ENCODE measurements at places on chromosomes 3 and 15.

DNA sequence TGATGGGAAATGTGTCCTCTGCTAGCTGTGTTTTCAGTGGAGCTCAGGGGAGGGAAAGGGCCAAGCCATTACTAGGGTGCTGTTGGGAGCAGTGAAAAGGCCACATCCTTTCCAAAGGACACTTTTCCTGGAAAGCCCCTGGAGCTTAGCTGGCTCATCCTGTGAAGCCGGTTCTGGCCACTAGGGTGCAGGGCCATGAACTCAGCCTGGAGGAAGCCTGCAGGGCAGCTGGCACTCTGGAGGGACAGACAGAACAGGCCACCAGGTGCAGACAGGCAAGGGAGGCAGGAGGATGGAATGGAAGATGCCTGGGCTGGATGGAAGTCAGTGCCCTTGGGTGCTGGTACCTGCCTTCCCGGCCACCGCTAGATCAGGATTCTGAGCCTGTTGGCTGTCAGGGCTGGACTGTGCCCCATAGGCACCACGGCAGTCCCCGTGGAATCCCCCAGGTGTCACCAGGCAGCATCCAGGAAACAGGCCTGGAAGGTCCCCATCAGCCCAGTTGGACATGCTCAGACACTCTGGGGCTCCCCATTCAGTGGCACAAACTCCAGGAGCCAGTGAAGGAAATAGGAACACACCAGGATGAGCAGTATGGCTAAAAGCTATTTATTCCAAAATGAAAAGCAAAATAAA, 76.2 kb upstream of the C2CD4B start:
- no peak for DNase-seq

DNA sequence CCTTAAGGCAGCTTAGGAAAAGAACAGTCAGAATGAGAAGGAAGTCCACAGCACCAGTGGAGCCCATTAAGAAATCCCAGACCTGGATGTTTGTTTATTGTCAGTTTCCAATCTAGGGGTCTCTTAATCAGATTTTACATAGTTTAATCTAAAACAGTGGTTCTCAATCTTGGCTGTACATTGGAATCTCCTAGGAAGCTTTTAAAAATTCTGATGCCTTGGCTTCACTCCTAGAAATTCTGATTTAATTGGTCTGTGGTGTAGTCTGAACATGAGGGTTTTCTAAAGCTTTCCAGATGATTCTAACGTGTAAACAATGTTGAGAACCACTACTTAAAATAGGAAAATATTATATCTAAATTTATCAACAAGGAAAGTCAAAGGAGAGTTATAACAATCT, 56.6 kb upstream of the SPRED1 start:
- no peak for DNase-seq

DNA sequence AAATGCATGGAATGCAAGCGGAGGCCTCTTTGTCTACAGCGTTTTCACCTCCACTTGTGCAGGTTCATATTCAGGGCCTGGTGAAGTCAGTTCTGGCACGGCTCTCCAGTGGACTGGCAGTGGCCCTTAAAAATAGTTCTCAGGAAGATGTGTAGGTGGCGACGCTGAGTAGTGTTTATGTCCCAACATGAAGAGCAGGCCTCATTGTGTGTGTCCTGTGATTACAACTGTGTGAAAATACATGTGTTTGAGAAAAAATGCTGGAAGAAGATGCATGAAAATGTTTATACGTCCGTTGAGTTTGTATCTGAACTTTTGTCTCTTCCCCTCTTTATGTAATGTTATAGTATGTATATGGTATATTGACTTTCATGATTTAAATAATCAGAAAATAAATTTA, 7.2 kb downstream of the LIPC start:
- DNase-seq = no peak

- DNase-seq = no peak
Observed at GRCh38 chr15:65026756-65027155, 2.7 kb downstream of the MTFMT start.

- DNase-seq = no peak
Observed at GRCh38 chr15:90471769-90472168, 58.0 kb upstream of the CRTC3 start.

GRCh38 chr3:50237133-50237651, 1.2 kb downstream of the GNAI2 start:
- no peak for DNase-seq

- DNase-seq = no peak
Observed at GRCh38 chr3:63482341-63482740, 170.1 kb upstream of the SNTN start.

GRCh38 chr15:60994963-60995475, 234.1 kb downstream of the RORA start:
- DNase-seq = no peak

DNA sequence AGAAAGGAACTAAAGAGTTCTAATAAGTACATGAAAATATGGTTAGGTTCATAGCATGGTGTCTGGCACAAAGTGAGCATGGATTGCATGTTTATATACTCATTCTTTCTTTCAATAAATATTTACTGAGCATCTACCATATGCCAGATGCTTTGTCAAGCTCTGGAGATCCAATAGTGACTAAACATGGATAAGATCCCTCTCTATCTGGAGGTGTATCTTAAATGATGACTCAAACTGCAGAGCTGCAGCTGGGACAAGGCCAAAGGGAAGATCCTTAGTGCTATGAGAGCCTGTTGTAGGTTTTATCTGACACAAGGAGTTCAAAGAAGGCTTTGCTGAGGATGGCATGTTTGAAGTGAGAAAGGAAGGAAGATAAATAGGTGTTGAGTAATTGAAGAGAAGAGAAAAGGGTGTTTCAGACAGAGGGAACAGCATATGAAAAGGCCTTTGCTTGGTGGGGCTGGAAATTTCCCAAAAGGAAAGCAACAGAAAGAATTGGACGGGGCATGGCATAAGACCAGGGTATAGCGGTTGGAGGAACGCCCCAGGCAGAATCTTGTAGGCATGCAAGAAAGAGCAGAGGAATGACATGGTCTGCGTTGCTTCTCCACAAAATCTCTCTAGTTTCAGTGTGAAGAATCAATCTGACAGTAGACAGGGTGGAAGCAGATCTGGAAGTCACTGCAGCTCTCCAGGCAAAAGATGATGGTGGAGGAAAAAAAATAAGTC, 239.9 kb upstream of the LRTM1 start:
- no peak for DNase-seq

GRCh38 chr3:100982710-100983109, 10.5 kb downstream of the ABI3BP start:
- no peak for DNase-seq
